ENCODE measurements at places on chromosomes 5 and 9.

GRCh38 chr5:112329419-112330090 lies 89.5 kb downstream of the EPB41L4A start:
- DNase-seq = no peak

DNA sequence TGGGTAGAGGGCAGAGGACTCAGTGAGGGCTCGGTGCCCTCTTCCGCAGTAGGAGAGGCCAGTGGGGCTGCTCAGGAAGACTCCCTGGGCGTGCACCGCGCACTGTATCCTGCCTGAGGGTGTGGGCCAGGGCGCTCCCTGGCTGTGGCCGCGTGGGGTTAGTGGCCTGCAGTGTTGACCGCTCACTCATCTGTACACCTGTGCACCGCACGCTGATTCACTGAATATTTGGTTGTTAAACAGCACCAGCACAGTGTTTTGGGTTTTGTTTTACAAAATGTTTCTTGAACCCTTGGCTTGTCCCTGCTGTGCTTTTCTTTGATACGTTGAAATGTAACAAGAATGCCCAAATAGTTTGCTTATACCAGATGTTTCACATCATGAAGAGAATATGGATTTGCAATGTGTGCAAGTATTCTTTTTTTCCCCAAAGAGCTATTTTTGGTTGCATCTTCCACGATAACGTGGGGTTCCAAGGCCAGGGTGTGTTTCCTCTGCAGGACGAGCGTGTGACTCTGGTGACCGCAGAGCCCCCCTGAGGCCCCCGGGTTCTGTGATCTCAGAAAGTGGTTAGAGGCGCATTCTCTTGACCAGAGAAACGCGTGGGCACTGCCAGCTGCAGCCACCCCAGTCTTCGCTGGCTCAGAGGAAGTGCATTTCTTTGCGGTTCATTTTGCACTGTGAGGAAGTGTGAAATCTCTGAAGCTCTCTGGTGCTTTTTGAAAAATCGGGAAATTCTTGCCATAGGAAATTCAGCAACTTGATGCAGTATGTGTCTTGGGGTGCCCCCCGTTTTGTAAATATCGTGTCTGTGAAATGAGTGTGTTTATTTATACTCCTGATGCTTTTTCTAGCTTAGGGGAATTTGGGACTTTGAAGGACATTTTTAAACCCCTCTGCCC lies 46.9 kb downstream of the AHRR start:
- DNase-seq = no peak

GRCh38 chr9:107462691-107463090 lies 26.9 kb downstream of the KLF4 start:
- DNase-seq = no peak

GRCh38 chr9:99109522-99109921 lies 4.6 kb downstream of the TGFBR1 start:
- DNase-seq = no peak

DNA sequence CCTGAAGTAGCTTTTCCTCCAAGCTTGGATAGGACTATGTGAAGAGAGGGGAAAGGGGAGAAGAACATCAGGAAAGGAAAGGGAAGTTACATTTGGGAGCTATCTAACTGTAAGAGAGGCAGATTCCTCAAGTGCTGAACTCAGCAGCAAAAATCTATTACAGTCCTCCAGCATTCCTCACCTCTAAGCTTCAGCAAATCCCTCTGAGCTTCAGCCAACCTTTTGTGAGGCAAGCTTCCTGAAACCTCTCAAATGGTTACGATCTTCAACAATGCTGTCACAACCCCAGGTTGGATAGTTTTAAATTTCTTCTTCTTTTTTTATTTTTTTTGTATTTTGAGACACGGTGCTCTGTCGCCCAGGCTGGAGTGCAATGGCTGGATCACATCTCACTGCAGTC lies 2.5 kb upstream of the RNF38 start:
- no peak for DNase-seq

GRCh38 chr5:136409000-136409399 lies 43.7 kb upstream of the TRPC7 start:
- no peak for DNase-seq

- DNase-seq = no peak
These were observed 54.9 kb upstream of the GRAMD2B start for GRCh38 chr5:126368239-126368812.

GRCh38 chr9:2583308-2584013 lies 38.1 kb upstream of the VLDLR start:
- no peak for DNase-seq

- DNase-seq = no peak
These were observed 1244.1 kb upstream of the ACO1 start for GRCh38 chr9:31140316-31140715.

DNA sequence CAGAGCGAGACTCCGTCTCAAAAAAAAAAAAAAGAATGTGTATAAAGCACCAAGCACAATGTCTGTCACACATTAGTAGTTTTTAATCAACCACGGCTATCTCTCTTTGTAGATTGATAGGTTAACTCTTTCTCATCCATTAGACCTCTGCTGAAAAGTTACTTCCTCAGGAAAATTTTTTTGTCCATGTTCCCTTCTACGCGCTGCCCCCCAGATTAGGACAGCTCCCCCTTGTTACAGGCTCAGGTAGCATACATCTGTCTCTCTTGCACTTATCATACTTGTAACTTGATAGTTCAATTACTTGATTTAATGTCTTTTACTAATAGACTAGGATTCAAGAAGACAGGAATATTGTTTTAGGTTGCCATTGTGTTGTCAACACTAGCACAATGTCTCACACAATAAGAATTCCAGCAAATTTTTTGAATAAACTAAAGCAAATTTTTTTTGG lies 1.5 kb downstream of the SPDL1 start:
- DNase-seq = no peak

- no peak for DNase-seq
These were observed 10.1 kb upstream of the TMOD1 start for GRCh38 chr9:97491216-97491999.

GRCh38 chr9:109251080-109251775 lies 69.6 kb downstream of the EPB41L4B start:
- DNase-seq = peak; percentile 61

DNA sequence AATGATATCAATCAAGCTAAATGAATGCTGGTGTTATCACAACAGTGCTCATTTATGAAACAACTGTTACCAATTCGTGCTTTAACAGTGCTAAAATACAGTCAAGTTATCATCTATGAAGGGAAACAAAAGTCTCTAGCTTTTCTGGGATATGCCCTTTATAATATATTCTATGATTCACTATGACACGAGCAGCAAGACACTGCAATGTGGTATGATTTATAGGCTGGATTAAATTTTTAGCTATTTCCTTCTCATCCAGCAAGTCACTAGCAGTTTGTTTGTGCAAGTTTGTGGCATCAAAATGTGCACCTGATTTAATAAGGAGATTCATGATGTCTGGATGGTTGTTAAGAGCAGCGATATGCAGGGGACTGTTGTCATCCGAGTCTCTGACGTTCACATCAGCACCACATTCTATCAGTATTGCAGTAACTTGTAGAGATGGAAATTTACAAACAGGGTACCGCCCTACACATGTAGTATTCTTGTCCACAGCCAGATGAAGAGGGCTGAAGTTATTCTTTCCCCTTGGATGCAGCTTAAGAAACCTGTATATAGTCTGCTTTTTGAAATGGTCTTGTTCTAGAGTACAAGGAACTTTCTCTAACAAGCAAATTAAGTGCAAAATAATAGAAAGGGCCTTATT lies 20.3 kb downstream of the FEM1C start:
- no peak for DNase-seq

DNA sequence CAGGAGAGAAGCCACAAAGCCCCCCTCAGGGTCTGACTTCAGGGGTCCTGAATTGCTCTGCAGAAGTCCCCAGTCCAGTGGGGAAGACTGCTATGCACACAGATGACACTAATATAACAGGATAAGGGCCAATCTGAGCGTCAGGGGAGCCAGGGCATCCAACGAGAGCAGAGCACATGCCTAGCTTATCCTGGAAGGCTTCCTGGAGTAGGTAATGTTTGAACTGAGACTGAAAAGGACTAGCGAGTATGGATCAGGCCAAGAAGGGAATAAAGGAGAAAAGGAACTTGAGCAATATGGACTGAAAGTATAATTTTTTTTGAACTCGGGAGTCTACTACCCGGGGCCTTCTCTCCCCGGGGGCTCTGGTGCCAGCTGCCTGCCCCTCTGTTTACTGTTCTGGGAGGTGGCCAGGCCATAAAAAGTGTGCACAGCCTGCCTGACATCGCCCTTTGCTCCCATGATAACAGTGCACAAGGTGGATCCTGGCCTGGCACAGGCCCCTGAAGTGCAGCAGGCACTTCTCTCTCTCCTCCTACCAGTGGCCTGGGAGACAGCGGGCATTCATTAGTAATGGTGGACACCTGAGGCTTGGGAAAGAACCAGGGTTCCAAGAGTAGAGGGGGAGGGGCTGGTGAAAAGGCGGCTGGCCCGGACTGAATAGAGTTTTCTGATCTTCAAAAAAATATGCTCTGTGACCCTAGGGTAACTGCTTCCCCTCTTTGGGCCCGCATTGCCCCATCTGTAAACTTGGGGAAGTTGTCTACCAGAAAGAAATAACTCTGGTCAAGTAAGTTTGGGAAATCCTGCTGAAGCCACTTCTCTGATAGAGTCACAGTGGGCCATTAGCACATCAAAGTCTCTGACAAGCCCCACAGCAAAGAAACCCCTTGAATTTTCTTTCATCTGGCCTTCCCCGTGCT lies 4.6 kb upstream of the SLC6A7 start:
- no peak for DNase-seq

GRCh38 chr5:14793851-14794250 lies 77.7 kb downstream of the ANKH start:
- DNase-seq = no peak

DNA sequence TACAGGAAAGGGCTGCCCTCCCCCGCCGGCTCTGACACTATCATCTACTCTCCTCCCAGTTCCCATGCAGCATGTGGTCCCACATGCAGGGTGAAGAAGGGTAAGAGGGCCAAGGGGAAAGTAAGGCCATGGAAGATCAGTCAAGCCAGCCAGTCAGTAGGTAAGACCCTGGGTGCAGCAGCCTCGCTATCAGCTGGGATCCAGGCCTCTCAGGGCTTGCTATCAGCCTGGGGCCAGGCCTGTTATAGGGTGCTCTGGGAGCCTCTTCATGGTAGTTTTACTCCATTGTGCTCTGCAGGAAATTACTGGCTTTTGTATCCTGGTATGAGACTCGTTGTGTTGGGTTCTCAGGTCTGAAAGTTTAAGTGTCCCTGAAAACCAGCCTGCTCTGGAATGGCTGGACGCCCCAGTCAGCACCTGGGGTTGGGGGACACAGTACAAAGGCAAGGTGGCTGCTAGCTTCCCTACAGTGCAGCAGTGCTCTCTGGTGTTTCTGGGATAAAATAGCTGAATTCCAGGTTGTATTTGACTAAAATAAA lies 21.4 kb downstream of the SLC22A4 start:
- DNase-seq = no peak

GRCh38 chr9:87256973-87257372 lies 240.7 kb upstream of the DAPK1 start:
- no peak for DNase-seq

- DNase-seq = no peak
These were observed 54.3 kb downstream of the TMC1 start for GRCh38 chr9:72575666-72576065.

DNA sequence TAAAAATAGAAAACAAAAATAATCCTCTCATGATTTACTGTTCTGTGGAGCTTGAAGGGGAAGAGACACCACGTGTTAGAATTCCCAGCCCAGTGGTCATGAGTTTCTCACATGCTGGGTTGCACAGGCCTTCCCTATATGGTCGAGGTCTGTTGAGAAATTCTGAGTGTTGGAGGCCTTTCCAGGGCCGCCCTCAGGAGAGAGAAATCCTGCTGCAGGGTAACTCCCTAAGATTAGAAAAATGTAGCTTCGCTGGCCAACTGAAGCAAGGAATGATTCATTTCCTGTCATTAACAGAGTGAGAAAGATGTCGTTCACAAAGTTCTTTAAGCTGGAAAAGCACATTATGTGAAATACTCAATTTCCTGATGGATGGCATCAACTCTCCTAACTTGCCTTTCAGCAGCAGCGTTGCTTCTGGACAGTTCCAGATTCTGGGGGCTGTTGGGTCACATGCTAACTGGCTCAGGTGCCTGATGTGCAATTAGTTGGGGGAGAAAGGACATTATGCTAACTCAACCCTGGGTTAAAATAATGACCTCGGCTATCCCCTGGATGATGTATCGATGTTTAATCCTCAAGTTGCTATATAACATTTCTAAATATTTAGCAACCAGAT lies 104.8 kb upstream of the CD180 start:
- no peak for DNase-seq

DNA sequence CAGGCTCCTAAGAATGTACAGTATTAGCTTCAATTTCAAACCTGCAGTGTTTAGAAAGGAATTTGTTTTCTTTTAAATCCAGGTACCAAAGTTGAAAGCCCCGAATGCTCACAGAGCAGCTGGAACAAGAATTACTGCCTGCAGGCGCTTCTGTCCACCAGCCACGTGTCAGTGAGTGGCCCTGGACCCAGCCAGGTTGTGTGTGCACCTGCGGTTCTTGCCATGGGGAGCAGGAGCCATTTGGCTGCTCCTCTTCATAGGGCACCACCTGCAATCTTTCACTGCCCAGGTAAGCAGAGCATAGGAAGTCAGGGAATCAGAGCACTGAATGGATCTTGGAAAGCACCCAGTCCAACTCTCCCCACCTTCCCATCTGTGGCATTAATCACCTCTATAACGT lies 79.5 kb upstream of the PIP5K1B start:
- DNase-seq = no peak

DNA sequence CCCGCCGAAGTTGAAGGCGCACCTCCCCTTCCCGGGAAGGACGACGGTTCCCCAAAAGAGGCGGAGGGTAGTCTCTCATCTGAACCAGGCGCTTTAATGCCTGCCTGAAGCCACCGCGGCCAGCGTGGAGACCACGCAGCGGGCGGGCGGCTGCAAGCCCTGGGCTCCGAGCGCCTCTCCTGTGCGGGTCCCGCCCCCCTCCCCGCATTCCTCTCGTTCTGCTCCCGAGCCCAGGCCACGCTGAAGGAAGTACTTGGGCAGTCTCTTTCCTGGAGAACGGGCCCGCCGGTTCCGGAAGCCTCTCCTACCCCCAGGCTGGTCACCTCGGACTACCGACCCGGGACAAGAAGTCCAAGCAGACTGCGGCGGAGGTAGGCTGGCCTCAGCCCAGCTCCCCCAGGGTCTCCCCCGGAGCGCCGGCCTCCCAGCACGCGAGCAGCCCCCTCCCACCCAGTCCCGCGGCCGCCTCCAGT lies 571 bp downstream of the PPIC start:
- no peak for DNase-seq

- DNase-seq = no peak
These were observed 382.1 kb downstream of the TLE4 start for GRCh38 chr9:79953908-79954307.

DNA sequence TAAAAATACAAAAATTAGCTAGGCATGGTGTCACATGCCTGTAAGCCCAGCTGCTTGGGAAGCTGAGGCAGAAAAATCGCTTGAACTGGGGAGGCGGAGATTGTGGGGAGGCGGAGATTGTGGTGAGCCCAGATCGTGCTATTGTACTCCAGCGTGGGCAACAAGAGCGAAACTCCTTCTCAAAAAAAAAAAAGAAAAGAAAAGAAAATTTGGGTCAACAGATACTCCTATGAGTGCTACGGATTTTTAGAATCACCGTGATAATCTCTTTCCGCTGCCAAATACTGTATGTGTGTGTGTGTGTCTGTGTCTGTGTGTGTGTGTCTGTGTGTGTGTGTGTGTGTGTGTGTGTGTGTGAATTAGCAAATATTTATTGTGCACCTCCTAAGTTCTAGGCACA lies 64.4 kb downstream of the ARRDC3 start:
- DNase-seq = no peak

GRCh38 chr9:98775831-98776441 lies 20.4 kb downstream of the ANKS6 start:
- peak; percentile 62 for DNase-seq

GRCh38 chr5:145752947-145753346 lies 82.2 kb downstream of the PRELID2 start:
- DNase-seq = peak; percentile 65

GRCh38 chr9:122112238-122112637 lies 19.1 kb upstream of the TTLL11 start:
- DNase-seq = no peak

All from spinal cord (tissue), 10 donors.